Stimulated activated CD4-positive, alpha-beta T cell treated with anti-CD3 and anti-CD28 coated beads, Interleukin-1b, Interleukin-23, amount 100 ng/mL, for 48 hours (primary cell): ENCODE measurements at places on chromosomes 1 and 21.

- DNase-seq: peak; percentile 41
These were observed 55.3 kb downstream of the NME7 start for GRCh38 chr1:169312084-169312954.

DNA sequence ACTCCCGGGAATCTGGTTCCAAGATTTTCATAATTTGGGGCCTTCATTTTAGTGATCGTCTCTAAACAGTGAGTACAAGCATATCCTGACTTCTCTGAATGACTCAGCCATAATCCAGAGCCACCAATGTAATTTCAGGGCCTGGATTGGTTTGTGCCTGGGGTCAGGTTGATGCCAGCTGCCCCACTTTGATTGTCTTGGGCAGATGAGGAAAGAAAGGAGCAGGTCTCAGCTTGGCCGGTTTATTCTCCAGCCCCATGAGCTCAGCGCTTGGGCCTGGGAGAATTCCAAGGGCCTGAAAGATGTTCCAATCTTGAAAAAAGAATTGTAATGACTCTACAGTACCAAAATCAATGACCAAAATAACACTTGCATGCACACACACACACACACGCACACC lies 71.2 kb upstream of the ECE1 start:
- no peak for DNase-seq

DNA sequence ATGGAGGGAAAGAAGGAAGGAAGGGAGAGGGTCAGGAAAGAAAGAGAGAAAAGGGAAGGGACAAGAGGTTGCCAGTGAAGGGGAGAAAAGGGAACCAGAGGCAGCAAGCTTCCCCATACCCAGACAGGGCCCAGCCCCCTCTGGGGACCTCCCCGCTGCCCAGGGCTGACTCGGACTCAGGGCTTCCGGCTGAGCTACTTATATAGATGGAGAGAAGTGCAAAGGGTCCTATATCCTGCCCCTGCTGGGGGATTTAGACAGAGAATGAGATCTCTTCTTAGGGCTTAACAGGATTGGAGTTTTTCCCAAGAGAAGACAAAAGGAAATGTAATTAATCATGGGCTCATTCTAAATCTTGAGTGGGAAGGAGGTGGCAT lies at the start of gene ETV3L:
Gene ETV3L, minus strand, starts transcription at position 176 of the 377 bp plus-strand sequence. CDS start 285 bp downstream, outside the sequence.
- no peak for DNase-seq

DNA sequence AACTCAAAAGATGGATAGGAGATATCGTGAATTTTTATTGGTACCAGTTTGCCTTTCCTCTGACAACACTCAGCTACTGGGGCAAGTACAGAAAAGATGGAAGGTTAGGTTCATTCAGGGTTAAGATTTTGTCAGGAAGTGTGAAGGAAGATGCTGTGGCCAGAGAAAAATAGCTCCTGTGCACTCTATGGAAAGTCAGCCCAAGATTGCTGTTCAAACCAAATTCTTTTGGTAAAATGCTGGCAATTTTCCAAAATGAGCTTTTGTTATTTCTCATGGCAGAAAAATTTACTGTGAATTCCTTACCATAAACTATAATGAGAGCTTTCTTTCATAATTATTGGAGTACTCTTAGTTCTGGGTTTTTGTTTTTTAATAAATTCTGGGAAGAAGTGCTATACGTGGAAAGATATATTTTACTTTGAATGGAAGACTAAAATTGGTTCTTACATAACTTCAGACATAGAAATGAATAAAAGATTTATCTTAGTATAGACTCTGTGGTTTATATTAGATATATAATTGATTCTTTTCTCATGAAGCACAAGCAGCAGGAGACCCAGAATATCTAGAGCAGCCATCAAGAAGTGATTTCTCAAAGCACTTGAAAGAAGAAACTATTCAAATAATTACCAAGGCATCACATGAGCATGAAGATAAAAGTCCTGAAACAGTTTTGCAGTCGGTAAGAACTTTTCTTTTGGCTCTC lies 112.2 kb downstream of the USP25 start:
- DNase-seq: no peak

DNA sequence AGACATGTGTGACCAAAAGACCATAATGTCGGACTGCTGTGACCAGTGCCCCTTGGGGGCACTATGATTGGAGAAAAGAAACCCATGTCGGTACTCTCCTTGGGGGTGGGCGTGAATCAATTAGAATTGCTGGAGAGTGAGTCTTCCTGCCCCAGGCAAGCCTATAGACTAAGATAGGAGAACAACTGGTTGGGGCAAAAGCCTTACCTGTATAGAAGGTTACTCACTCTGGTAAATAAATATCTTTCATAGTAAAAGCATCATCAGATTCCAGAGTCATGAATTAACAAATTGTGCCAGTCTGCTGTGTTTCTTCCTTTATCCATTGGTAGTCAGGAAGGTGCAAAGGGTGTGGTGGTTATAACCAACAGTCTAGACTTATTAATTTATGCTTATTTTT lies 2.9 kb upstream of the PTGFRN start:
- no peak for DNase-seq

GRCh38 chr21:42571391-42572150 lies 57.9 kb downstream of the SLC37A1 start:
- no peak for DNase-seq

GRCh38 chr1:69765951-69766350 lies 198.2 kb downstream of the LRRC7 start:
- DNase-seq: no peak

DNA sequence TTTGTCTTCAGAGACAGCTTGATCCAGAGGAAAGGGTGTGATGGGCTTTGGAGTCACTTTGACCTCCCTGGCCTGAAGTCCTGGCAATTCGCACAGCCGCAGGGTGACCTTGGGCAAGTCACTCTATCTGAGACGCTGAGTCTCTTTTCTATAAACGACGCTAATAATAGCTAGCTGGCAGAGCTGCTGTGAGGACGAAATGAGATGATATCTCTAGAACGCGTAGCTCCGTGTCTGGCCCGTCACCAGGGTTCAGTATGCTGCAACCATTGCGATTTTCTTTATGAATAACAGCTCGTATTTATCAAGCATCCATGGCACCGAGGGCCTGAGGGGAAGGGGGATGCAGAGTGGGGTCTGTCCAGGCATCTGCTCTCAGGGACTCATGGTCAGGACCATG lies 58.7 kb downstream of the IGSF21 start:
- DNase-seq: no peak

DNA sequence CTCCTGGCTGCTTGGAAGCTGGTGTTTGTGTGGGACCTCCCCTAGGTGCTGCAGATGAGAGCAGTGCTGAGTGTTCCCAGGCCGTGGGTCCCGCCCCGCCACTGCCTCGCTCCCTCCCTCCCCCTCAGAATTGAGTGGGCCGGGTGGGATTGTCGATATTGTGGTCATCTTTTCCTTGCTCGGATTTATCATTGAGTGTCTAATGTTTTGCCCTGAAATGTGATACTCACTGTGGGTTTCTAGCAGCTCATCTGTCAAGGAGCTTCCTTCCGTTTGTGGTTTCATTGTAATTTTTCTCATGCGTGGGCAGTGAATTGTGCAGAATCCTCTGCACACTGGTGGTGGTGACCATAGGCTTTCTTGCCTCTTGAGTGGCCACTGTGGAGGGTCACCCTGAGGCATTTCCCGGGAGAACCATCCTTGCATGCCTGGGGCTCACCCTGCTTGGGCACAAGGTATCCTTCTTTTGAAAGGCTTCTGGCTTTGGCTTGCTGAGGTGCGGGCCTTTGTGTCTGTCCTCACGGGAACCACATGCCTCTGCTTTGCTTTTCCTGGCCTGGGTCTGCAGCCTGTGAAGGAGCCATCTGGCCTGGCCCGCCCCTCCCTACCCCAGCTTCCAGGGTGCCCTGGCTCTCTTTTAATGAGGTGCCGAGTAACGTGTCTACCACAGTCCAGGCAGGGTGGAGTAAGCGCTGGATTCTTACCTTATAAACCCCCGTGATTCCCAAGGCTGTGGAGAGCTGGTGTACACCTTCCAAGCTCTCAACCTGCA lies 25.6 kb downstream of the SLX9 start:
- DNase-seq: peak; percentile 19

GRCh38 chr1:183585038-183585437 lies 5.2 kb downstream of the NCF2 start:
- no peak for DNase-seq

- DNase-seq: no peak
These were observed 168.2 kb downstream of the DSCAM start for GRCh38 chr21:40678681-40679284.

- DNase-seq: no peak
These were observed 5.2 kb downstream of the TTLL10 start for GRCh38 chr1:1178794-1179331.

GRCh38 chr1:160761886-160762285 lies 22.8 kb downstream of the SLAMF7 start:
- no peak for DNase-seq

GRCh38 chr21:15441060-15441493 lies 288.7 kb upstream of the USP25 start:
- no peak for DNase-seq

GRCh38 chr1:26288311-26288941 lies 8.5 kb downstream of the SH3BGRL3 start:
- peak; percentile 86 for DNase-seq

DNA sequence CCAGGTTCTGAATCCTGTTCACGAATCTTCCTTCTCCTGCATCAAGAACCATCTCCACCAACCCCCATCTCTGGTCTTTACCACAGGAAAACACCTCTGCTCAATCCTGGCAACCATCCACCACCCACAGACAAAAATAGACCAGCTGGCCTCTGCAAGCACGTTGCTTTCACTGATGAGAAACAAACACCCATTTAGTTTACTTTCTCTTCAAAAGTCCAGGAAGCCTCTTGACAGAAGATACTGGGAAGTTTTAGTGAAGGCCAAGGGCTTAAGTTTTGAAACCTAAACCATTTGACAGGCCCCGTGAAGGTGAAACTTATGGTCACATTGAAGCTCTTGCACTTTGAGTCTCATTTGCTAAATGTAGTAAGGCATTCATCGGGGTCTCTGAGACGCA lies 122.6 kb upstream of the PPP2R5A start:
- DNase-seq: no peak

- DNase-seq: no peak
These were observed 10.0 kb downstream of the C2CD2 start for GRCh38 chr21:41943851-41944250.

- DNase-seq: no peak
These were observed 122.9 kb upstream of the DAB1 start for GRCh38 chr1:57546549-57547330.

- no peak for DNase-seq
These were observed 206.7 kb downstream of the CTH start for GRCh38 chr1:70617728-70618127.

DNA sequence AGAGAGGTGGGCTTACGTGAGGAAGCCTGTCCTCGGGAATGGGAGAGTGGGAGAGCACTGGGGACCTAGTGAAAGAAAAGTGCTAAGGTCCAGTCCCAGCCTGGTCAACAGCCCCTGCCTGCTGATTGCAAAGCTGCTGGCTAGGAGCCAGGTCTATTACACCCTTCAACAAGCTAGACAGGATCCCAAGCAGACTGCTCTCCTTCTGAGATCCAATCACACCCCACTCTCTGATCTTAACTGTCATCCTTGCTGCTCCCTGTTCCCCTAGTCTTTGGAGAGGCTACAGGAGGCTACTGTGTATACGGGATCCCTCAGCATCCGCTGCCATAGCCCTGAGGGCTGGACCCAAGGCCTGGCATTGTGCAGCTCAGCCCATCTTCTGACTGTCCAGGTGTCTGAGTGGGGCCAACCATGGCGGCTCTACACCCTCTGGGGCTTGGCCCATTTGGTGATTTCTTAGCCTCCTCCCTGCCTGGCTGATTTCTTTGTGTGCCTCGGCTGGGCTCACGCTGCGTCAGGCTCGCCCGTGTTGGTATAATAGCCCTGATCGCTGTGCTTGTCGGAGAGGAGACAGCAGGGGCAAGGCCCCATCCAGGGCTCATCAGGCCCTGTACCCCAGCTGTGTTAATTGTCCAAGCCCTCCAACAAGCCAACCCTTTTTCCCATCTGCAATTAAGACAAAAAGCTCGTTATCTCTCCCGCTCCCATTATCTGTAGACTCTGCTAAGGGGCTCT lies 43.9 kb downstream of the NAV1 start:
- DNase-seq: no peak

- no peak for DNase-seq
These were observed 757.1 kb downstream of the KCNT2 start for GRCh38 chr1:195851016-195851601.

DNA sequence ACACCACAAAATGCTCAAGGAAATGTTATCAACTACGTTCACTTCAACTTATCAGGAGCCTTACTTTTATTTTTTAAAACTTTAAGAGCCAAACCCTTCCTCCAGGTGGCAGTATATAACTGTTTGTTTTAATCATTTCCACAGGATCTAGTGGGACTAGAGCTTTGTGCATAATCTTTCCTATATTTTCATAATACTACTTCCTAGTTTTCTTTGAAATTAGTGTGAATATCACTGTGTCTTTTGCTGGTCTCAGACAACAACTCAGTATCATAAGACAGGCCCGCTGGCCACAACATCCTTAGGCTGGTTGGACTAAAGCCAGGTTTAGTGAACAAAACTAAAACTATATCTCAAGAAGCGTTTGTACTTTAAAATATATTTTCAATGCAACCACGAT lies 145.5 kb downstream of the TIAM1 start:
- DNase-seq: no peak

DNA sequence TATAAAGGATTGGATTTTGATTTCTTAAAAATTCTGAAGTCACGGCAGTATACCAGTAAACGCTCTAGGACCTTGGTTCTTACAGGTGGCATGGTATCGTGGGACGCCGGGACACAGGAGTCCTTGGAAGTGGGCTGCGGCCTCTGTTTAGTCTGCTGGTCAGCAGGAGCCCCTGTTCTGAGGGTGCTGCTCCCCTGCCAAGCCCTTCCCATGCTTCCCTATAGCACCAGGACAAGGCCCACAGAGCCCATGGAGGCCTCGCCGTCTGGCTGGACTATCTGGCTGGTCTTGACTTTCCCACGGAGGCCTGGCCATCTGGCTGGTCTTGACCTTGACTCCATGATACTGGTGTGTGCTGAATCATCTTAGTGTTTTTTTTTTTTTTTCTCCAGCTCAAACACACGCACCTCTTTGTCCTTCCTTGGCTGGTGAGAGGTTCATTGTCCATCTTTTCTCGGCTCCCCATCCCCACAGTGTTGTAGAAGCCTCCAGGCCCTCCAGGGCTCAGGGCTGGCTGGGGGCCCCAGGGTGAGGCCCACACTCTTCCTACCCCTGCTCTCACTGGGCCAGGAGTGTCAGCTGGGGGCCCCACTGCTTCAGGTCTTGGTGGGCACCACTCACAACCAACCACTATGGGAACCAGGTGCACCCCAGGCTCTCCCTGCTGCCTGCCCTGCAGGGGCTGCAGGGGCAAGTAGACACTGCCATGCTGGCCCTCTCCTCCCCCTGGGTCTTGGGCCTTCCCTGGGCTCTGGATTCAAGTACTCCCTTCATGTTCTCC lies 16.5 kb upstream of the TTC34 start:
- no peak for DNase-seq

- DNase-seq: no peak
These were observed 249.2 kb downstream of the TOMM20 start for GRCh38 chr1:234879147-234880080.

DNA sequence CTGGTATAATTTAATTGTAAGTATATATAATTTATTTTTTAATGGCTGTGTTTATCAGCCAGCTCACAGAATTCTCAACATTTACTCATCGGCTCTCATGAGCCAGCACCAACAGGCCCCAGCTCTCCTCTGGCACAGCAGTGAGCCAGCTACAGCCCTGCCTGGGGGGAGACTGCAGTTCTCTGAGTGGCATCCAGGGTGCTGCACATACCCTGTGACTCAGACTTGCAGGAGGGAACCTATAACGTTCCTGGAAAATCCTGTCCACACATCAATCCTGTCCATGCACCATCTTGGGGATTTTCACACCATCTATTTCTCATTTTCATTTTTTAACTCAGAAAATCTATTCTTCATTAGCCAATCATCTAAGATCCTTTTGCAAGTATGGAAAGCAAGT lies 36.5 kb downstream of the FHAD1 start:
- no peak for DNase-seq
